ENCODE measurements at places on chromosomes 1 and 21.

- DNase-seq, result no peak
These were observed 92.5 kb downstream of the SCMH1 start for GRCh38 chr1:41149570-41149969.

GRCh38 chr1:6001992-6002576, 9.9 kb upstream of the NPHP4 start:
- peak; percentile 74 for DNase-seq

DNA sequence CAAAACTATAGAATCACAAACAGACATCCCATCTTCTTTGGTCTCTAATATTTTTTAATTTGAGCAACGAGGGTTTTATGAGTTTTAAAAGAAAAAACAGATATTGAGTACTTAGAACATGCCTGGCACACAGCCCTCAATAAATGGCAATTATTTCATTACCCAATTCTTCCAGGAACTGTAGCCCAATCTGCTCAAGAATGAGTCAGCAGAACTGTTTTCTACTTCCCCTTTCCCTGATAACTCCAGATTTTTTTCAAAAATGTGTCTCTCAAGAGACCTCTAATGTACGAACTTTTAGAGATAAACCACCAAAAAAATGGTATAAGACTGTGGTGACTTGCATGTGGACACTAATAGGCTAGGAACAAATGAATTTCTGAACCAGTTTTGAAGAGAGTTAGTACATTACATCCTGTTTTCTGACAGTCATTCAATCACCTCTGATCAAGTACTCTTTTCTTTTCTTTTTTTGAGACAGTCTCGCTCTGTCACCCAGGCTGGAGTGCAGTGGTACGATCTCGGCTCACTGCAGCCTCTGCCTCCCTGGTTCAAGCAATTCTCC, 11.5 kb downstream of the ABL2 start:
- no peak for DNase-seq

DNA sequence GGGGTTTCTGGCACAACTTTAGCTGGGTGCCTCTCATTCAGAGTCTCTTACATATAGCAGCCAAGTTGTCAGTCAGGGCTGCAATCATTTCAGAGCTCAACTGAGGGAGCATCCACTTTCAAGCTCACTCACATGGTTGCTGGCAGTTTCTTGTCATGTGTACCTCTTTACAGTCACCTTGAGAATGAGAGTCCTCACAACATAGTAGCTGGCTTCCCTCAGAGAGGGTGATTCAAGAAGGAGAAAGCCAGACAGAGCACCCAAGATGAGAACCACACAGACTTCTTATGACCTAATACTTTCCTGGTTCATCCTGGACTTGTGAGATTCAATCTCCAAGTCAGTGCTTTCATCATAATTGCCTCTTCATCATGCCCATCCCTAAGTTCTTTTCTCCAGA, 57.2 kb downstream of the DPT start:
- DNase-seq, result no peak

DNA sequence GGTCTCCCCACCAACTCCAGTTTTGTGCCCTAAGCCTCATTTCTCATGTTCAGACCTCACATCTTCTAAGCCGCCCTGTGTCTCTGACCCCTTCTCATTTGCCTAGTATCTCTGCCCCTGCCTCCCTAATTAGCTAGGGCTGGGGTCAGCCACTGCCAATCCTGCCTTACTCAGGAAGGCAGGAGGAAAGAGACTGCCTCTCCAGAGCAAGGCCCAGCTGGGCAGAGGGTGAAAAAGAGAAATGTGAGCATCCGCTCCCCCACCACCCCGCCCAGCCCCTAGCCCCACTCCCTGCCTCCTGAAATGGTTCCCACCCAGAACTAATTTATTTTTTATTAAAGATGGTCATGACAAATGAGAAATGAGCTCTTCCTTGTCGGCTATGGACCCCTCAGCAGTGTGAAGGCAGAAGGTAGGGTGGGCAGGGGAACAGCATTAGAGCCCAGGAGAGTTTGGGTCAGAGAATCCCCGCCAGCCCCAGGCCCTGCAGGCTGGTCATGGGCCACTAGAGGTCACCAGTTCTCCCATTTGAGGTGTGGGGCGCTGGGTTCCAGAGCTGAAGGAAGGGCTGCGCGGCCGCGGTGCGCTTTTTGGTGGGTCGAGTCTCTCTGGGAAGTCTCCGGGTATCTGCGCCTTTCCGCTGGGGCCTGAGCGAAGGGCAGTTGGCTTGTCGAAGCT, 11.5 kb downstream of the ADAMTSL4 start:
- peak; percentile 72 for DNase-seq

- no peak for DNase-seq
These were observed 28.7 kb downstream of the IFI44 start for GRCh38 chr1:78678324-78678723.

GRCh38 chr1:118097622-118098348, 87.2 kb downstream of the SPAG17 start:
- DNase-seq, result no peak

DNA sequence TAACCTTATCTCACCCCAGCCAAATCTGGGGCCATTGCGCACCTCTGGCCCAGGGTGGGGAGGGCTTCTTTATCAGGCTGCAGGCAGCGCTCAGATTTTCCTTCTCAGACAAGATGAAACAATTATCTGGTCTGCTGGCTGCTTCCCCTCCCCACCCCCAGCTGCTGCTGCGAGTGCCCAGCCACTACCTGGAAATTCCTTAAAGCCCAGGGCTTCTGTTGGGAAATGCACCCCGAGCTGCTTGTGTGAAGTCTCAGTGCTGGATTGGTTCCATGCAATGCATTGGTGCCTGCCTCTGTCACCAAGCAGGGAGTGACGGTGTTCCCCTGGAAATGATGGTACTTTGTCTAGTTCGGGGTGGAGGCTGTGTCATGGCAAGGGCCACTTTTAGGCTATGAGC, 18.5 kb upstream of the ACTL8 start:
- no peak for DNase-seq
